ENCODE measurements at places on chromosomes 7 and 10.
A peak's percentile ranks its signal among the peaks of the same experiment; 100 is the strongest.

GRCh38 chr10:72637398-72637857, 11.5 kb upstream of the MICU1 start:
- H3K27me3 ChIP-seq, result no peaks in the 10 kb centered on the region
- no peaks in the 10 kb centered on the region for H3K4me1 ChIP-seq
- H3K36me3 ChIP-seq, result no peaks in the 10 kb centered on the region
- no peak overlapping the region for H3K27ac ChIP-seq

- H3K36me3 ChIP-seq, result no peaks in the 10 kb centered on the region
- H3K27me3 ChIP-seq, result no peaks in the 10 kb centered on the region
- H3K4me1 ChIP-seq, result no peaks in the 10 kb centered on the region
- no peak overlapping the region for H3K4me3 ChIP-seq
- H3K27ac ChIP-seq, result no peak overlapping the region
Observed at GRCh38 chr10:49645417-49645816, 31.6 kb downstream of the CHAT start.

GRCh38 chr7:91634485-91635177, 245.9 kb downstream of the MTERF1 start:
- no peak overlapping the region for H3K4me3 ChIP-seq
- H3K4me1 ChIP-seq, result peaks cover 6% of the 10 kb centered on the region
- H3K36me3 ChIP-seq, result no peaks in the 10 kb centered on the region
- no peak overlapping the region for H3K27ac ChIP-seq

DNA sequence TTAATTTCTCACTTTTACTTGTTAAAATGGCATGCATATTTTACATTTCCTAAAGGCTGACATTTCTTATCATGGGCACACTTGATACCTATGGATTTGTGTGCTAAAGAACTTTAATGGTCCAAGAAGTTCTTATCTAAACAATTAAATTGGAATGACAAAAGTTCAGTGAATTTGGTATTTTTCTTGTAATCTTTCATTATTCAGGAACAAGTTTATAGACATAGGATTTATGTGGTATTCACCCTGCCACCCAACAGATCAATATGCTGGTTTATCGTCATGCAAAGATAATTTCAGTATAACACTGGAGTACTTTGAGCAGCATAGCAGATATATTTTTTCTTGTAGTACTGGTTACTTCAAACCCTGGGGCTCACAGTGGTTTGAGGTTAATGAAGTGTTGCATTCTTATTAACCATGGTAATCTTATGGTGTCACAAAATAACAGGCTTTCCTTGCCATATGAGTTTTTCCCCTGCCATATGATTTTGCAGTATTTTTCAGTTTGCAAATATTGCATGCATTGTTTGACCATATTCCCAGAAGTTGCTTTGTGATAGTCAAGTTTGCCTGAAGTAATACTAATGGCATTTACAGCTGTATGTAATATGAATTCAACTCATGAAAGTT, 148.8 kb downstream of the PPP1R9A start:
- no peaks in the 10 kb centered on the region for H3K27me3 ChIP-seq
- no peak overlapping the region for H3K4me3 ChIP-seq
- no peaks in the 10 kb centered on the region for H3K36me3 ChIP-seq
- H3K27ac ChIP-seq, result no peak overlapping the region

DNA sequence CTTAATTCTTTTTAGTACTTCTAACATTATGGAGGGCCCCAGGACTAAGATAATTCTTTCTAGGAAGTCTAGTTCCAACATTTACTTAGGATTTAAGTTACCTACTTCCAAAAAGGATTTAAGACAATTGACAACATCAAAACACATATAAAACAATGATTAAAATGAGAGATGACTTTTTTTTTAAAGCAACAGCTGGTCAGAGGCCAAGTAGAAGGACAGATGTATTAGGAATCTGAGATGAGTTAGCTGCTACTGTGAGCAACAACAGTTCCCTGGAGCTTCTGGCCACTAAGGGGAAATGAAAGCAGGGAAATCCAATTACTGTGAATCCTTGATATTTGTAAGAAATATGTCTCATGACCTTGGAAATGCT, 222.3 kb downstream of the PHTF2 start:
- no peak overlapping the region for H3K27ac ChIP-seq
- H3K4me1 ChIP-seq, result peaks cover 11% of the 10 kb centered on the region
- H3K36me3 ChIP-seq, result no peaks in the 10 kb centered on the region
- no peak overlapping the region for H3K4me3 ChIP-seq

- no peaks in the 10 kb centered on the region for H3K4me1 ChIP-seq
- H3K36me3 ChIP-seq, result peaks cover 23% of the 10 kb centered on the region
- DNase-seq, result no peak
- no peak overlapping the region for H3K4me3 ChIP-seq
Observed at GRCh38 chr10:6211341-6211670, 8.6 kb downstream of the PFKFB3 start.

DNA sequence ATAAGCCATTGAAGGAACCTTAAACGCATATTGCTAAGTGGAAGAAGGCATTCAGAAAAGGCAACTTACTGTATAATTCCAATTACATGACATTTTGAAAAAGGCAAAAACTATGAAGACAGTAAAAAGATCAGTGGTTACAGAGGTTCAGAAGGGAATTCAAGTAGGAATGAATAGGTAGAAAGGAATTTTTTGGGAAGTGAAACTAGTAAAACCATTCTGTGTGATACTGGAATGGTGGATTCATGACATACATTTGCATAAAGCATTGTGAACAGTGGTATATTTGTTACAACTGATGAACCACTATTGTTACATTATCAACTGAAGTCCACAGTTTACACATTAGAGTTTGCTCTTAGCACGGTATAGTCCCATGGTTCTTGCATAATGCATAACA, 114.2 kb upstream of the GPR22 start:
- H3K27me3 ChIP-seq, result no peaks in the 10 kb centered on the region
- no peaks in the 10 kb centered on the region for H3K4me1 ChIP-seq
- H3K4me3 ChIP-seq, result no peak overlapping the region
- no peak for DNase-seq
- H3K36me3 ChIP-seq, result peaks cover 3% of the 10 kb centered on the region
- H3K27ac ChIP-seq, result no peak overlapping the region

- no peak for DNase-seq
- no peaks in the 10 kb centered on the region for H3K27me3 ChIP-seq
- no peak overlapping the region for H3K27ac ChIP-seq
- no peaks in the 10 kb centered on the region for H3K36me3 ChIP-seq
- no peaks in the 10 kb centered on the region for H3K4me1 ChIP-seq
- no peak overlapping the region for H3K4me3 ChIP-seq
Observed at GRCh38 chr7:158026636-158027265, 560.9 kb downstream of the PTPRN2 start.

DNA sequence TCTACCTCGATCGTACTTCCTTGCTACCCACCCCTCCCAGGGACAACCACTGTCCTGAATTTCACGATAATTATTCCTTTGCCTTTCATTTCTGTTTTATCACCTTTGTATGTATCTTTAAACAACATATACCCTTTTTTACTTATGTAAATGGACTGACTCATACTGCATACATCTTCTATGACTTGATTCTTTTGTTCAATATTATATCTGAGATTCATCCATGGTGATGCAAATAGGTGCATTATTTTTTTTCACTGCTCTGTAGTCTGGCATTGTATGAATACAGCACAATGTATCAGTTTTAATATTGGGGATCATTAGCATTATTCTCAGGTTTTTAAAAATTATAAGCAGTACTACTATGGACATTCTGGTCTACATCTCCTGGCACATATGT, 69.4 kb downstream of the ABCC2 start:
- H3K27me3 ChIP-seq, result no peaks in the 10 kb centered on the region
- no peaks in the 10 kb centered on the region for H3K36me3 ChIP-seq
- H3K27ac ChIP-seq, result no peak overlapping the region
- H3K4me3 ChIP-seq, result no peak overlapping the region
- DNase-seq, result no peak

GRCh38 chr10:8035641-8036470, 18.6 kb upstream of the GATA3 start:
- no peak overlapping the region for H3K27ac ChIP-seq
- DNase-seq, result no peak
- H3K36me3 ChIP-seq, result no peaks in the 10 kb centered on the region
- H3K4me3 ChIP-seq, result no peak overlapping the region

DNA sequence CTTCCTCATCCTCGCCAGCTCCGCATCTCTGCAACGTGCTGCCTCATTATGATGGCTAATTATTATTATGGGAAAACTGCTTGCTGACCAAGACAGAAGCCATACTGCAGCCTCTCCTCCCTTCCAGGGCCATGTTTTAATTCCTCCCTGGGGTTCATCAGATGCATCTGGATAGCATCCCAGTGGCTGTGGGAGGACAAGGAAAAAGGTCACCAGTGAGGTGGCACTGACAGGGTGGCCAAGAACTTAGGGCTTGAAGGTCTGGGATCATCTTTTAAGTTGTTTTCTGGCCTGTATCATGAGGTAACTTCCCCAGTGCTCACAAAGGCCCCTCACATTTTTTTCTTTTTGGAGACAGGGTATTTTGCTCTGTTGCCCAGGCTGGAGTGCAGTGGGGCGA, 39.6 kb downstream of the KCNH2 start:
- H3K27ac ChIP-seq, result no peak overlapping the region
- no peaks in the 10 kb centered on the region for H3K36me3 ChIP-seq
- no peak for DNase-seq
- H3K27me3 ChIP-seq, result peaks cover 6% of the 10 kb centered on the region

DNA sequence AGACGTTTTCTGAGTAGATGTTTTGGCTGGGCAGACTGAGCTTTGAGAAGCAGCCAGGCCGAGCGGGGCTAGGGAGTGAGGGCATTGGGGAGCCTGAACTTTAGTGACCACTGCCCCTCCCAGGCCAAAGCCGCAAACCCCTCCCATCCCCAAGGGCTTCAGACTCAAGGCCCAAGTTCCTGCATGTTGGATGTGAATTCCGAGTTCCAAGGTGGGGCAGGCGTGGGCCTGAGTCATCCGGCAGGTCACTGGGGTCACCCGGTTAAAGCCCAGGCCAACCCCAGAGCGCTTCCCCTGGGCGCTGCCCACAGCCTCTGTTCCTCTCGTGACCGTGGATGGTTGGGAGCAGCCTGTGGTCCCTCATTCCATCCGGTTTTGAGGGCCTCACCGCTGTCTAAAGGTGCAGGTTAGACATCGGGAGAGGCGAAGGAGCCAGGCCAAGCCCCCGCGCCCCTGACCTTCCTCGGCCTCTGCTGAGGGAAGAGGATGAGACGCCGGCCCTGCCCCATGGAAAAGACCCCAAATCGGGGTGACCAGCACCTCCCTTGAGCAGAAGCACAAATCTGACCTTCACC, 6.9 kb upstream of the PDGFA start:
- H3K27me3 ChIP-seq, result peaks cover 2% of the 10 kb centered on the region
- DNase-seq, result no peak
- no peaks in the 10 kb centered on the region for H3K36me3 ChIP-seq
- no peak overlapping the region for H3K4me3 ChIP-seq
- H3K27ac ChIP-seq, result no peak overlapping the region
- peaks cover 5% of the 10 kb centered on the region for H3K4me1 ChIP-seq

DNA sequence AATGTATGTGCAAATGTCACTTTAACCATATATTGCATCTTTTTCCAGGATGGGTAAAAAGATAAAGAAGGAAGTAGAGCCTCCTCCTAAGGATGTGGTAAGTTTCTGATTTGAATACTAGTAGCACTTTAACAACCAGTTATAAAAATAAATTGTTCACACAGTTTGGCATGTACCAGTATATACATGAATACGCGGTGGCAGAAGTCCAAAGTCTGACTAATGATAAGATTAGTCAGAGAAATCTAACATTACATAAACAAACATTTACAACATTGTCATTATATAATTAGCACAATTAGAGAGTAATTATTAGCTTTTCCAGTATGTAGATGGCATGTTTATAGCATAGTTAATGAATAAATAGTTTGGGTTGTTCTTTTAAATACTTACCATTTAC, 4.1 kb downstream of the ARMC3 start:
- peak; percentile 73 for DNase-seq
- peaks cover 10% of the 10 kb centered on the region for H3K27me3 ChIP-seq
- no peak overlapping the region for H3K27ac ChIP-seq
- H3K4me1 ChIP-seq, result peaks cover 7% of the 10 kb centered on the region
- no peaks in the 10 kb centered on the region for H3K36me3 ChIP-seq

GRCh38 chr10:79445977-79446757, 743 bp upstream of the ZCCHC24 start:
- no peaks in the 10 kb centered on the region for H3K36me3 ChIP-seq
- peaks cover 19% of the 10 kb centered on the region for H3K4me1 ChIP-seq
- DNase-seq, result no peak
- no peak overlapping the region for H3K27ac ChIP-seq
- peak overlapping the region; percentile 28 for H3K4me3 ChIP-seq

DNA sequence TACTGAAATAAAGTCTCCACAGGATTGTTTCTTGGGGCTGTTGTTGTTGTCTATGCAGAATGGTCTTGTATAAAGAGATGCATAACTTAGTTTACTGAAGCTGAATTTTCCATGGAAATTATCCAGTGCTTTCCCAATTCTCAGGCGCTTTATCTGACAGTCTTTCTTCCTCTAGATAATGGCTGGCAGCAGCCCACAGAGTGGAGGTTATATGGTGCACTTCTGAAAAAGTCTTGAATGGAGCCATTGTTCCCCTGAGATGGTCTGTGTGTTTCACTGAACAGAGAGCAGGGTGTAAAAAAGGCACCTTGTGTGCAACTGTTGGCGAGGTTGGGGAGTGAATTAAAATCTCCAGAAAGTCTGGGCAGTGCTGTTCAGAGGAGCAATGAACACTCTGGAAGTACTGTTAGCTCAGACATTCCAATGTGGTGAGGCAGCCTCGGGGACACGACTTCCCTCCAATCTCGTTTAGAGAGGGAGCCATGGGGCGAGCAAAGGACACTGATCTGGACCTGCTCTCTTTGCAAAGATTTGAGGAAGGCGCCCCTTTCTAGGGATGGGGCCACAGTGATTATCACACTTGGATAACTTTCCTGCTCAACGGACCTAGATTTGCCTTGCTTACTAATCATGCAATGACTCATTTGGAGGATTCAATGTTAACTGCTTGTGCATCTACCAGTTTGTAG, 2.0 kb upstream of the PLCE1 start:
- no peak overlapping the region for H3K27ac ChIP-seq
- peak; percentile 29 for DNase-seq
- H3K4me1 ChIP-seq, result peaks cover 4% of the 10 kb centered on the region
- no peak overlapping the region for H3K4me3 ChIP-seq
- peaks cover 37% of the 10 kb centered on the region for H3K27me3 ChIP-seq

DNA sequence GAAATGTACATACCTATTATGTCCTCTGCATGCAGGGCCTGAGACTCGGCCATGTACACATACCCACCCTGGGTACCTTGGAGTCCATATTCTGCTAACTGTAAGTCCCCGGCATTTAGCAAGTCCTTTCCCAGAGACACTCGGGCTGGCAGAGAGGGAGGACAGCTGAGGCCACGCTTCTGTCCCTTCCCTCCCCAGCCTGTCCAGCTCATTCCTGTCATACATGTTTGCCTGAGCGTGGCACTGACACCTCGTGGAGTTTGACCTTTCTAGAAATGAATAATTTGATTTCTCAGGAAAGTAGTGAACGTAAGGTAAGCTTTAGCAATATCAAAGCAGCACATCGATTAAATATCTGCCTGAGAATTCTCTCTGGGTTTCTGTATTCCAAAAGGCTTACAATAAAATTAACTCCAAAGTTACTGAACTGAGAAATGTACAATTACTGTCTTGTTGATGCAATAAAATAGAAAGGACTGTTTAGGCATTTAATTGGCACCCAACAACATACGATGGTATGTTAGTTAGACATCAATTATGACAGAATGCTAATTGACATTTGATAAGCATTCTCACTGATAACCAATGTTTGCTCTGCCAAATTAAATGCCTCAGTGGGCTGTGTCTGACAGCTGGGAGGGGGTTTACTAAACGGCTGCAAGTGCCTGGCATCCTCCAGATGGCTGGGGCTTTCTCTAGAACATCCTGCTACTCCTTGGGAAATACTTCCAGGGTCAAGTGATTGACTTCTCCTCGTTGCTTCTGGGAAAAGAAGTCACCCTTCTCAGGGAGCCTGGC, 221.2 kb downstream of the CCSER2 start:
- H3K4me3 ChIP-seq, result no peak overlapping the region
- H3K36me3 ChIP-seq, result no peaks in the 10 kb centered on the region
- no peak for DNase-seq
- H3K27me3 ChIP-seq, result peaks cover 2% of the 10 kb centered on the region

Measured in endothelial cell of umbilical vein (primary cell).